Effector CD8-positive, alpha-beta T cell (primary cell): ENCODE measurements at places on chromosomes 1 and 21.

GRCh38 chr21:35529171-35529863 is 480.2 kb upstream of the RUNX1 start:
- no peak for DNase-seq

GRCh38 chr1:234231061-234231892 is 142.0 kb upstream of the COA6 start:
- no peak for DNase-seq

GRCh38 chr1:145706086-145706664 is 993 bp downstream of the PDZK1 start:
- no peak for DNase-seq

- DNase-seq, result no peak
These were observed 393.2 kb downstream of the RPS6KC1 start for GRCh38 chr1:213444224-213444623.

- DNase-seq, result no peak
These were observed 91.7 kb upstream of the PGBD5 start for GRCh38 chr1:230517786-230518185.

DNA sequence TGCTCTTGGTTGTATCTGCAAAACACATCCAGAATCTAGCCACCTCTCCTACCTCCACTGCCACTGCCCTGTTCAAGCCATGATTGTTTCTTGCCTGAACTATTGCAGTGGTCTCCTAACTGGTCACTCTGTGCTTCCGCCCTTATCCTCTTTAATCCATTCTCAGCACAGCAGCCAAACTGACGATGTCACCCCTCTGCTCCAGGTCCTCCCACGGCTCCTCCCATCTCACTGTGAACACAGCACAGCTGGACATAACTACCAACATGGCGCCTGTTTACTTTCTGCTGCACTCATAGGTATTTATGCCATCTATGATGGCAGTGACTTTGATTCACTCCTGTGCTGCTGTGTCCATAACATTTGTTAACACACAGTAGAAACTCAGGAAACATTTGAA is 406.7 kb downstream of the DISC1 start:
- no peak for DNase-seq

DNA sequence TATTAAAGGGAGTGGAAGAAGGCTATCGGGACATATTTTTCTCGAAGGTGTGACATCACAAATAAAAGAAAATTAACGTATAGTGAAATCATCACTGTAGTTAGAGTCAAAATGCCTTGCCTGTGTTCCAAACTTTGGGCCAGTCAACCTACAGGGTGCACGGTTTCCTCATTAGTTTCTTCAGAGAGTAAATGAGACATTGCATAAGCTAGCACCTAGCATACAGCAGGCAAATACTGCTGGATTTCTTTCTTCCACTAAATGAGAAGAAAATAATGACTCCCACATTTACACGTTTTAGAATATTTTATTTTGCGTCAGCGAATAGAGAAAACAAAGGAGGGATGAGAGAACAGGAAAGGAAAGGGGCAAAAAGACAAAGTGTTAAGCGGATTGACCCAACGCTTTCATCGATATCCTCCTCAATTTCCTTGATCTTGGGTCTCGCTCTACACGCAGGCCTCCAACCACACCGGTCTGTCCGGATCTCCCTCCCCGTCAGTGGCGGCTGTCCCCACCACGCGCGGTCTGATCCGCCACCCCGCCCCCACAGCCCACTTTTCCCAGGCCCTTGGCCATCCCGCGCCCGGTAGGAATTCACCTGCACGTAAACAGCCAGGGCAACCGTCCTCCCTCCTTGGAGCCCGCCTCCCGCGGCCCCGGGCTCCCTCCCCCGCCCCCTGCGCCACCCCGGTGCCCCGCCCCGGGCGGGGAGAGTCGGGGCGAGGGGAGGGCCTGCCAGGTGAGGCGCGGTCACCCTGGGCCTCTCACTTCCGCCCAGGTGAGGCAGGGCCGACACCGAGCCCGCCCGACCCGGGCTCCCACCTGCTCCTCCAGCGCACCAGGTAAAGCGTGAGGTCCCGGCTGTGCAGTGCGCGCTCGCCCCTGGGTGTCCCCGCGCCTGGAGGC is at the start of gene PATJ:
PATJ (plus strand) TSS at position 770 of the 909 bp plus-strand sequence. CDS start 20,413 bp downstream, outside the sequence.
- peak; percentile 52 for DNase-seq

- DNase-seq, result no peak
These were observed 186.1 kb downstream of the MATN1 start for GRCh38 chr1:30537279-30537678.

GRCh38 chr1:81220614-81221071 is 580.1 kb upstream of the ADGRL2 start:
- no peak for DNase-seq

DNA sequence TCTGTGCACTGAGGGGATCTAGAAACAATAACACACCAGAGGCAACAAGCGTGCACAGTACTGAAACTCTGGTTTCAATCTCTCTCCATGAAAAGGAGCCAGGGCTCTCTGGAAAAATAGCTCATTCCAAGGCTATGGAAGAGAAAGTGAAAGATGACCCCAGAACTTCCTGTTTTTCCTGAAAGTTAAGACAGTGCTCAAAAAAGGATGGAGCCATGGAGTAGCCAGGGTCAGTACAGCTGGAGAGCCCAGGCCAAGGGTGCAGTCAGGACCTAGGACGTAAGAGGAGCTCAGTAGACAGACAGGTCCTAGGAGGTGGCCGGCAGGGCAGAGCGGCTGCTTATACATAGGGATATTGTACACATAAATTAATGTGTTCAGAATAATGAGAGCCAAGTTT is 19.1 kb downstream of the NOL9 start:
- no peak for DNase-seq

- DNase-seq, result no peak
These were observed 63.9 kb upstream of the C1orf105 start for GRCh38 chr1:172356620-172357019.

DNA sequence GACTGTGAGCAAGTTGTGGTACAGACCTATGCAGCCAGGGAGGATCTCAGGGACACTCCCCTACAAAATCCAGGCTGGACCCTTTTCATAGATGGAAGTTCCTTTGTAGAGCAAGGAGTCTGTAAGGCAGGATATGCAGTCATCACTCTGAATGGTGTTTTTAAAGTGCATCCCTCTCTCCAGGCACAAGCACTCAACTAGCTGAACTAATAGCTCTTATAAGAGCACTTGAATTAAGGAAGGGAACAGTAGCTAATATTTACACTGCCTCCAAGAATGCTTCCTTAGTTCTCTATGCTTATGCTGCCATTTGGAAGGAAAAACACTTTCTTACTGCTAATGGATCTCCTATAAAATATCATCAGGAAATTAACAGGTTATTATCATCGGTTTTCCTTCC is 27.0 kb upstream of the SMYD3 start:
- no peak for DNase-seq

DNA sequence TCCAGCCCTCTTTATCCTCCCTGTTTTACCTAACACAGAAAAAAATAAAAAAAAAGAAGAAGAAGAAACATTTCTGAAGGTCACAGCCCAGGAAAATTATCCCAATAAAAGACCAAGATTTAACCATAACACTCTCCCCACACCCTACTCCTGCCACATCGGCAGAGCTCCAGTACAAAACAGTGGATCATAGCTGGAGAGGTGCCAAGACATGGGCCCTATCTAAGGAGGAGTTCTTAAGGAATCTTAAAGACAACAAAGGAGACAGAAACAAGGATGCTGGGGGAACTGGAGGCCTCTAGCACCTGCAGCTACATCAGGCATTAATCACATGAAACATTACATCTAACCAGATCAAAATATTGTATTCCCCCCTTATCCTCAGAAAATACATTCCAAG is 432.8 kb downstream of the MATN1 start:
- no peak for DNase-seq

- no peak for DNase-seq
These were observed 70.1 kb downstream of the TENT5C start for GRCh38 chr1:117675907-117676430.

GRCh38 chr1:210696709-210697108 is 368.0 kb downstream of the HHAT start:
- DNase-seq, result no peak

- no peak for DNase-seq
These were observed 399.4 kb downstream of the SMYD3 start for GRCh38 chr1:246107516-246108277.

DNA sequence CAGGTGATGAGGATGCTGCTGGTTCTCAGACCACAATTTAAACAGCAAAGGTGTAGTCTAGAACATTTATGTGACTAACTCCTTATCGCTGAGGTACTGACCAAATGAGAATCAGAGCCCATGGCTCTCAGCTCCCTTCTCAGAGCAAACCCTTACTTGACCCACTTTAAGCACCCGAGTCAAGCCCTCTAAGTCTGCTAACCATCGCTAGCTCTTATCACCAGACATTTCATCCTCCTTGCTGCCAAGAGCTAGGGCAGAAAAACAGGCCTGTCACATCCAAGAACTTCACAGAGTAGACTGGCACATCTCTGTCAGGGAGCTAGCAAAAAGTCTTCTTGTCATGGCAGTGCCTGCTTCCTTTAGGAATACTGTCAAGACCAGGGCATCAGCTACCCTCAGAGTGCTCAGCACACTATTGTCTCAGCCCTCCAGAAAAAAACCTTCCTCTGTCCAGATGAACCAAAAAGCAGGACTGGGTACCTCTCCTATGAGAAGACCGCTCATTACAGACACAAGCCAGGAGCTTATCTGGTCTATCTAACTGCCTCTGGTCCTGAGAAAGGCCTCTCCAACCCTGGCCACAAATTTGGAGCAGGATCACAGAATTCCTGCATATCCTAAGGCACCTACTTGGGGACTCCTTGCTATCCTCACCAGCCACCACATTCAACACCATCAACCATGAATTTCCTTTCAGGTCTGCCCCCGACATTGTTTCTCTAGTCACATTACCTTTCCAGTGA is 26.2 kb downstream of the ERI3 start:
- no peak for DNase-seq

DNA sequence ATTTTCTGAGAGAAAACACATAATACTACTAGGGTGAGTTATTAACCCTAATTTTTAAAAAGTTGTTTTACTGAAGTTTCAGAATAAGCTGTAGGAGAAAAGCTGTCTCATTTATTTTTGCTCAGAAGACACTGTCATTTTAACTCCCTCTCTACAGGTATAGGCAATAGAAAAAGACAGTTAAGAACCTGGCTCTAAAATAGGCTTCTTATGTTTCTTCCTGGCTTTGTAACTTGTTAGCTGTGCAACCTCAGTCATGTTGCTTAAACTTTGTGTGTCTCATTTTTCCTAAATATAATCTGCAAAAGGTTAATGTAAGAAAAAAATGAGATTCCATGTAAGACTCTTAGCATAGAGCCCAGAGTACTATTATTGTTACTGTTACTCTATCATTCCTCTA is 64.4 kb downstream of the TTLL7 start:
- DNase-seq, result no peak

DNA sequence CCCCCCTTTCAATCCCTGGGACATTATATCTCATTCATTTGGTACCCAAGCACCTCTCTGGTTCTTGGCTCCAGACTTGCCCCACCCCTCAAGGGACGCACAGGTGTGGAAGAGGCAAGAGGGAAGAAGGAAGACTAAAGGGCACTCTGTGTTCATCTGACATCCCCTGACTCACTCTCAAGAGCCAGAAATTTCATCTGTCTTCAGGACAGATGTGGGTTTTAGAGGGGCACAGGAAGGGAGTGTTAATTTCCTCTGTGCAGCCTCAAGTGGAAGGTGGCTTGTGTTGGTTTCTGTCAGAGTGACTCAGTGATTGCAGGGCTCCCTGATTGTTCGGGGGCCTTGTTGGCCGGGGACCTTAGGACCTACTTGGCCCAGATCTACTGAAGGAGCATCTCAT is 2.4 kb downstream of the C2CD4D start:
- DNase-seq, result no peak

DNA sequence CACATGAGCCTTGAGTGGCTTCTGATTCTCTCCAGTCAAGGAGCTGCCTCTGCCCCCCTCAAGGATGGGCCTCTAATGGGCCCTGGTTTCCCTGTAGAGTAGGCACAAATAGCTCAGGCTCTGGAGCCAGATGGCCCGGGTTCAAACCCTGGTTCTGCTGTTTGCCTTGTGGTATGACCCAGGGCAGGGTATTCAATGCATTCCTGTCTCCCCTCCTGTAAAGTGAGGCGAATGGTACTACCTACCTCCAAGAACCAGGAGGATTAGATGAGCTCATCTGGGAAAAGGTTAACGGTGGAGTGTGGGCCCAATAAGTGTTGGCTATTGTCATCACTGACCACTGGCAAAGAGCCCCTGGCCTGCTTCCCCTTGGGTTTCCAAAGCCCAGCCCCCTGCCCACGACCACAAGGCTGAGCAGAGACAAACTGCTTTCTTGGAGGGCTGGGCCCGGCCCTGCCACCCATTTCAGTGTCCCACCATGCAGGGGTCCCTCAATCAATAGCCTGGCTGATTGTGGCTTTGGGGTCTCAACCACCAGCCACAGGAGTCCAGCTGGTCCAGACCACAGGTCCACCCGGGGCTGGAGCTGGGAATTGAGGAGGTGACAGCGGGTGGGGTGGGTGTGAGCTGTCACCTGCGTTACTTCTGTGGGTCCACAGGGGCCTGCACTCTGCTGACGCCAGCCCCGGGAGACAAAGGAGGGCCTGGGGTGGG is 115.6 kb upstream of the RUNX3 start:
- DNase-seq, result no peak

DNA sequence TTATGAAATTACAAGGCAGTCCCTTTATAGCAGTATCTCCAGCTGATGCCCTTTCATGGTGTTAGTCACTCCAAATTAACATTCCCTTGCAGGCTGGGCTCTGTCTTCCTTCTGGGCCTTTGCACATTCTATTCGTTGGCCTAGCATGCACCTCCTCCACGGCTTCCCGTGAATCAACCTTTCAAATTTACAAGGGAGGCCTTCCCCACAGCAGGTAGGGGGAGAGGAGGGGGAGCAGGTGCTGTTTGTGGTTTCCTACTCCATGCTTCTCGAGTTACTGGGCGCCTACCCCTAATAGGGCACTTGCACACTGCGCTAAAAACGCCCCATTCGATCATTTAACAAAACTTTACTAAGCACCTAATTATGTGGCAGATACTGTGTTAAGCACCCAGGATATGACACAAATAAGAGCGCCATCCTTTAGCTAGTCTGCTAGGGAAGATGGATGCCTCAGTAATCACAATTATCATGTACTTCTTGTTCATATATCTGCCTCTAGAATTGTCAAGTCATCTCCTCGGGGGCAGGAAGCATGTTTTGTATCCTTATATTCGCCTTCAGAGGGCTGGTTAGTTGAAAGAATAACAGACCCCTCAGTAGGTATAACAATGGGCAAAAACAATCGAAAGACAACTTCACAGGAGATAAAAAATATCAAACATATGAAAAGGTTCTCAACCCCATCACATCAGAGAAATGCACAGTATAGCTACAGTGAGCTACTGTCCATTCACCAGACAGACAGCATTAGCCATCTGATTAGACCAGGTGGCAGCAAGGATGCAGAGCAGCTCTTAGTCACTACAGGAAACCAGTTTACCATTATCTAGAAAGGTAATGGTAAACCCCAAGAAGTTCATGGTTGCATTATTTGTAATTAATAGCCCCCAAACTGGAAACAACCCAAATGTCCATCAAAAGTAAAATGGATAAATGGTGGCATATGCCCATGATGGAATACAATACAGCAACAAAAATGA is 1.7 kb upstream of the ADAR start:
- peak; percentile 11 for DNase-seq

- no peak for DNase-seq
These were observed 2.3 kb downstream of the FGR start for GRCh38 chr1:27632387-27633297.
